ENCODE measurements at places on chromosomes 2 and 18.

GRCh38 chr2:180240774-180241173 is 233.7 kb upstream of the CWC22 start:
- DNase-seq: no peak

DNA sequence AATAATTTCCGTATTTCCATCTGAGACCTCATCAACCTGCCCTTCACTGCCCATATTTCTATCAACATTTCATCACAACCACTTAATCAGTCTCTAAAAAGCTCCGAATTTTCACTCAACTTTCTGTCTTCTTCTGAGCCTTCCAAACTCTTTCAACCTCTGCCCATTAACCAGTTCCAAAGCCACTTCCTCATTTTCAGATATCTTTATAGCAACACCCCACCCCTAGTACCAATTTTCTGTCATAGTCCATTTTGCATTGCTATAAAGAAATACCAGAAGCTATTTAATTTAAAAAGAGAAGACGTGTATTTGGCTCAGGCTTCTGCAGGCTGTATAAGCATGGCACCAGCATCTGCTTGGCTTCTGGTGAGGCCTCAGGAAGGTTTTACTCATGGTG is 107.0 kb downstream of the PTGR3 start:
- DNase-seq: no peak

DNA sequence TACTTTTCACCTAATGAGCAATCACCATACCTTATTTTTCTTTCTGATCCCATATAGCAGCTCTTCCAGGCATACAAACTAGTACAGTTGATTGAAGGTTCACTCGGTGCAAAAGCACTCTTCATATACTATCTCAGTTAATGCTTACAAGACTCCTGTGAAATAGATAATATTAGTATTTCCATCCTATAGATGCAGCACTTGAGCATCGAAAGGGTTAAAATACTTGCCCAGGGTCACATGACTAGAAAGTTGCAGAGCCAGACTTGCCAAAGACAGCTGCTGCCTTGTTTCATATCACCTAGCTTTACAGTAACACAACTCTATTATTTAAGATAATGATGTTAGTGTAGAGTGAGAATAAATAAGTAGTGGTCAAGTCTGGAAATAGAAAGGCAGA is 466.0 kb upstream of the TNP1 start:
- no peak for DNase-seq

GRCh38 chr2:43397411-43397810 is 171.0 kb upstream of the ZFP36L2 start:
- no peak for DNase-seq

GRCh38 chr2:63192889-63193774 is 142.5 kb downstream of the OTX1 start:
- no peak for DNase-seq

All from neural progenitor cell (in vitro differentiated cells).